ENCODE measurements at places on chromosomes 6 and 20. TPM values are rescaled to one million over a fixed set of nuclear protein-coding genes. Genes with fewer than 3 reads are reported as not detected.

MEI4 gene
- total RNA-seq: not detected

SLC22A1 gene
- 0.80 TPM for total RNA-seq

CDH4 gene
- total RNA-seq: 2.2 TPM

PRDM1 gene
- total RNA-seq: 3.5 TPM

ARFGEF3 gene
- total RNA-seq: 41.0 TPM

MUCL3 gene
- total RNA-seq: not detected

CDK19 gene
- total RNA-seq: 41.4 TPM

Measured in prostate gland (tissue), 2 donors.